ENCODE measurements at places on chromosomes 16 and 17.

- no peak for DNase-seq
Observed at GRCh38 chr16:66886914-66887313, 6.6 kb downstream of the PDP2 start.

DNA sequence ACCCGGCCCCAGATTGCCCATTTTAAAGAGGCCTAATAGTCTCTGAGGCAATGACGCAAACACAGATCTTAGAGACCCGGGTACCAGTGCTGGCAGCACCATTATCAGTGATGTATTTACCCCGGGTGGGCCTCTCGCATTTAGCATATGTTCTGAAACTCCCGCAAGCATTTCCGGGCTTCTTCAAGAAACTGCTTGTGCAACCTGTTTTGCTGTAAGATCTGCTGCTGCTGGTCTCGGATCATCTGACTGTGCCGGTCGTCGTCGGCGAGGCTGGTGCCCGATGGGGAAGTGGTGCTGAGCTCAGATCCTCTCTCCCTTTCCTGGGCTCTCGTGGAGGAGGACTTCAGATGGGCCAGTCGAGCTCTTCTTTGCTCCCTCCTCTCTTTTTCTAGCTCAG lies 12.5 kb downstream of the CEP295NL start:
- DNase-seq = no peak

DNA sequence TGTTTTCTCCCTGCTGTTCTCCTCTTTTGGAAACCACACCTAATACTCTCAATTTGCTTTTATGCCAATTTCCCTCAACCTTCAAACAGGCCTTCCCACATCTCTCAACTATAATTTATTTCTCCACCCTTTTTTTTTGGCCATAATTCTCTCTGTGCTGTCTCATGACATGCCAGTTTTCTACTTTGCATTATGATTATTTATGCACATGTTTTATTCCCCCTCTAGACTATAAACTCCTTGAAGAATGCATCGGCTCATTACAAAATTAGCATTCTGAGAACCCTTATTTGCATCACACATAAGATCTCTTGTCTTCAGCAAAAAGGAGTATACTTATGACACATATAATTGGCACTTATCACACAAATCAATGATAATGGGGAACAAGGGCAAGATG lies 10.9 kb upstream of the LYRM9 start:
- peak; percentile 90 for DNase-seq

DNA sequence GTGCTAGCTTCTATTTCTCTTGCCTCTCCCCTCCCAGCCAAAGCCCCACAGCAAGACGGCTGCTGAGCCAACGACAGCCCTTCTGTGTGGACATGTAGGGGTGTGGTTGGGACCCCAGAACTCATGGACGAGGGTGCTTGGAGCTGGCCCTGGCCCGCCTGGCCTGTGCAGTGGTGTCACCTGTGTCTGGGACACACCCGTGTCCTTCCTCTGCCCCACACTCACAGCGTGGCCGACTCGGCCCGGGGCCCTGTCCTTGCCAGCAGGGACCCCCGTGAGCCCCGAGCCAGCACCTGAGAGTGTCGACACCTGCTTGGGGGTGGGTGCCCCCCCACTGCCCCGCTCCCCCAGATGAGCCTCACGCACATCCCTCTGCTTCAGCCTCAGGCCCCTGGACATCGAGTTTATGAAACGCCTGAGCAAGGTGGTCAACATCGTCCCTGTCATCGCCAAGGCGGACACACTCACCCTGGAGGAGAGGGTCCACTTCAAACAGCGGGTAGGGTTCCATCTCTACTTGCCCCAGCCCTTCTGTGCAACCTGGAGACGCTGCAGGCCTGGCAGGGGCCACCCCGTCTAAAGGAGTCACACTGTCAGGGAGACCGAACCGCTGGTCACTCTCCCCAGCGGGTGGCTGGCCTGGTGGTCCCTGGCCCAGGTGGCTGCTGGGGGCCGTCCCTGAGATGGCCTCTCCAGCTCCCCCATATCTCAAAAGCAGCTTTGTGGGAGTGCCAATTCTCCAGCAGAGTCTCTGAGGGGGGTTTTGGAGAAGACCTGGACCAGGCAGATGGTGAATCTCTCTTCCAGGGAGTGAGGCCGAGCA lies 349.8 kb downstream of the SEC14L1 start:
- DNase-seq = no peak

DNA sequence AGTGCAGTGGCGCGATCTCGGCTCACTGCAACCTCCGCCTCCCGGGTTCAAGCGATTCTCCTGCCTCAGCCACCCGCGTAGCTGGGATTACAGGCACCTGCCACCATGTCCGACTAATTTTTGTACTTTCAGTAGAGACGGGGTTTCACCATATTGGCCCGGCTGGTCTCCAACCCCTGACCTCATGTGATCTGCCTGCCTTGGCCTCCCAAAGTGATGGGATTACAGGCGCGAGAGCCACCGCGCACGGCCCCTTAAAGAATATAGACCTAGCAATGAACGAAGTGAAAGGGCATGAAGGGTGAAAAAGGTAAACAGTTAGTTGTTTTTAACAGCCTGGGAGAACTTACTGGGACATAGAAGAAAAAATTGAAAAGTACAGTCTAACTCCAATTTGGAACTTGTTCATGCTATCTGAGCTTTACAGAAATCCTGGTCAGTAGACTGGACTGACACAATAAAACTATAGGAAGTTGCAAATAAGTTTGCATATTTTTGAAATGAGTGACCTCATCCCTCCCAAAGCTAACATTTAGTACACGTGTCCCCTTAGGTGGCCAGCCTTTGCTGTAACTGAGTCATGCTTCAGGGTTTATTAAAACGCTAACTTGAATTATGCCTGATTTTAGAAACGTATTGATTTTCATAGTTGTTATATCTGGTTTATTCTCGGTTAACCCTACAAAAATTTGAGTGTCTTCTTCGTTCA lies 1.8 kb downstream of the COG1 start:
- DNase-seq = no peak

GRCh38 chr16:85888405-85889331 lies 10.3 kb upstream of the IRF8 start:
- no peak for DNase-seq

DNA sequence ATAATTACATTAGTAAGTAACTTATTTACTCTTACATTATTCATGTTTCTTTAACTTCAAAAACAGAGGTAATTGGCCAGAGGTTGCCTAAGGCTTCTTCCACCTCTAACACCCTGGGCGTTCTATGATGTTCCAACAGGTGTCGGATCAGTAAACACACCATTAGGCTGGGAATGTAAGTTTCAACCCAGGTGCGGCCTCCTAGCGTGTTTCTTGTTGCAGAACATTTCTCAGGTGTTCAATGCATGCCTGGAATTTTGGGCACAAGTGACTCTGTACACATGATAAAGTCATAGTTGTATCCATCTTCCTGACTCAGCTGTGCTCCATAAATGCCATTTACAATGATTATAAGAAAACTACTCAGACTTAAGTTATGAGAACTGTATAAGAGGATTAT lies 1.0 kb downstream of the KRTAP2-2 start:
- DNase-seq = no peak

DNA sequence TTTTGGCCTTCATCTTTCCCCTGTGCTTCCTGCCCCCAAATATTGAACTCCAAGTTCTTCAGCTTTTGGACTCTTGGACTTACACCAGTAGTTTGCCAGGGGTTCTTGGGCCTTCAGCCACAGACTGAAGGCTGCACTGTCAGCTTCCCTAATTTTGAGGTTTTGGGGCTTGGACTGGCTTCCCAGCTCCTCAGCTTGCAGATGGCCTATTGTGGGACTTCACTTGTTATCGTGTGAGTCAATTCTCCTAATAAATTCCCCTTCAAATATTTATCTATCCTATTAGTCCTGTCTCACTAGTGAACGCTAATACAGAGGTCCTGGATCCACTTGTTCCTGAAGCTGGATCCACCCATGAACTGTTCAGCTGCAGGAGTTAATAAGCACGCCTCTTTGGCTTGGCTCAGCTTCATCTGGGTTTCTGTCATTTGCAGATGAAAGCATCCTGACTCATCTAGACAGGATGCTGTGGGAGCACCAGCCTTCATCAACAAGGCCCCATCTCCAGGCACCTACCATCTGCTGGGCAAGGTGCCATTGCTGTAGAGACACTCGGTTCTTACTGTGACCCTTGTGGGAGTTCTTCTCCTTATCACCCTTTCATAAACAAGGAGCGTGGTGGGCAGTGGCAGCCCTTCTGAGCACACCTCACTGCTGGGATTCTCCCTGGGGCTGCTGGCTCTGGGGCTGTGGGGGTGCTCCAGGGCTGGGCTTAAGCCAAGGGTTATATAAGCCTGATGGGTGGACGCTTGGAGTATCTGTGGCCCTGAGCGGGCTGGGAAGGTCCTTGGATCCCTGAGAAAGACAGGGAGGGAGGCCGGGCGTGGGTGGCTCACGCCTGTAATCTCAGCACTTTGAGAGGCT lies 23.1 kb downstream of the LAT start:
- no peak for DNase-seq

All from NCI-H526 (cell line).